ENCODE measurements at places on chromosomes 16 and 17.

- no peak for DNase-seq
Measured at GRCh38 chr17:80416940-80417293, 1.9 kb downstream of the ENDOV start.

DNA sequence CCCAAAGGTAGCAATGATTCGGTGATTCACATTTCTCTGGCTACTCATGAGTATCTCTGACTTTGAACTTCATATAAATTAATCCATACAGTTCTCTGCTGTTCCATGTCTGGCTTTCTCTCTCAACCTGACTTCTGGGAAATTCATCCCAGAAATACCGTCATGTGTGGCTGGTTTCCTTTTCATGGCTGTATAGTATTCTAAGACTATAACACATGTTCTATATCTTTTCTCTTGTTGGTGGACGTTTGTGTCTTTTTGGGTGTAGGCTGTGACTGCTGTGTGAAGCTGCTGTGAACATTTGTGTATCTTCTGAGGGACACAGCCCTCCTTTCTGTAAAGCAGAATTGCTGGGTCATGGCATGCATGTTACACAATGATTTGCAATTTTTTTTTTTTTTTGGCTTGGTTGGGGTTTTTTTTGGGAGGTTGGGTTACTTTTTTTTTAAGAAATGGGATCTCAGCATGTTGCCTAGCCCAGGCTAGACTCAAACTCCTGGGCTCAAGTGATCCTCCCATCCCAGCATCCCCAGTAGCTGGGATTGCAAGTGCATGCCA is 6.3 kb downstream of the TTYH2 start:
- DNase-seq: no peak

DNA sequence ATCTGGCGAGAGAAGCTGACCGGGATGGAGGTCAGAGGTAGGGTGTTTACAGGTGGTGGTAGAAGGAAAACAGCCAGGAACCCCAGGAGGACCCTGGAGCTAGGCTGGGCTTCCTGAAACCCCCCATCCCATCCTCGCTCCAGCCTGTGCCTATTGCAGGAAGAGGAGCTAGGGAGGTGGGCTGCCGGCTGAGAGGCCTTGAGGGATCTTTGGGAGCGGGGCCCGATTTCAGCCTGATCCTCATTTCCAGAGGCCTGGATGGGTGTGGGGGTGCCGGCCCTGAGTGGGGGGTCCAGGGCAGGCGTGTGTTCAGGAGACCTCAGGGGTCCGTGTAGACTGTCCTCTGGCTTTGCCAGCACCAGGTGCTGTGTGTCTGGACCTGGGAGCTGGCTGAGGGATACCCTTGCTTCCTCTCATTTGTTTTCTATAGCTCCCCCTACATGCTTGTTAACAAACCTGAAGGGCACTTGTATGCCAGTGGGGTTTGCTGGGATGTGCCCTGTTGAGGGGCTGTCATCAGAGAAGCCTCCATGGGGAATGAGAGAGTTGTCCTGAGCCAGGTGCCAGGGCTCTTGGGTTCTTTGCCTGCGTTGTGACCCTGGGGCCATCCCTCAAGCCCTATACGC is 18.9 kb upstream of the RAP1GAP2 start:
- no peak for DNase-seq

GRCh38 chr16:74926805-74927204 is 58.1 kb downstream of the WDR59 start:
- no peak for DNase-seq

- DNase-seq: no peak
Measured at GRCh38 chr17:59437791-59438281, 106.4 kb downstream of the YPEL2 start.

DNA sequence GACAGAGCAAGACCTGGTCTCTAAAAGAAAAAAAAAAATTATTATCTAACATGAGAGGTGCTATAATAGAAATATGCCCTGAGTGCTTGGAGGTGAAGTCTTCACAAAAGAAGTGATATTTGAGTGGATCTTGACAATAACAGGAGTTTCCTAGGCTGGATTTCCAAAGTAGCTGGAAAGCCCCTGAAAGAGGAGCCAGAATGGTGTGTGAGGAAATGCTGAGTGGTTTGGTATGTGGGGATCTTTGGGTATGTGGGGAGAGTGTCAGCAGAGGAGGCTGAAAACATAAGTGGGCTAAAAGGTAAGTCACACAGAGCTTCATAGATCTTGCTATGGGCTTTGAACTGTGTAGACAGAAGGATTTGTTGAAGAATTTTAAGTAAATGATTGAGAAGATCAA is 100.1 kb downstream of the YPEL2 start:
- DNase-seq: no peak

GRCh38 chr17:6348891-6349290 is 86.0 kb downstream of the AIPL1 start:
- no peak for DNase-seq

DNA sequence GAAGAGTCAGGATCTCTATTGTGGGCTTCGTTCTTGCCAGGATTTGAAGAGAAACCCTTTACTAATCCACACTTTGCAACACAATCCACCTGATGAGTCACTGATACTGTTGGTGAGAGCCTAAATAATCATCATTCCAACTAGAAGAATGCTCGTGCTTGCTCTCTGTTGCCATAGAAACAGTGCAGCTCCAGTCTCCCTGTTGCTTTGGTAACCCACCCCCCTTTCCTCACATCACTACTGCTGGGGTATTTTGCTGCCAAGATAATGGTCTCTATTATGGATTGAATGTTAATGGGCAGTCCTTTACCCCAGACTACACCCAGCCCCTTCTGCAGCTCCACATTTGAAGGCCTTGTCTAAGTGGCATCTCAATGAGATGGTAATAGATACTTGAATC is 190.4 kb downstream of the ABCC12 start:
- no peak for DNase-seq
